Ecto neural progenitor cell (in vitro differentiated cells): ENCODE measurements at places on chromosomes 7 and 10.

- DNase-seq: no peak
These were observed 59.0 kb downstream of the SYPL1 start for GRCh38 chr7:106053109-106053508.

DNA sequence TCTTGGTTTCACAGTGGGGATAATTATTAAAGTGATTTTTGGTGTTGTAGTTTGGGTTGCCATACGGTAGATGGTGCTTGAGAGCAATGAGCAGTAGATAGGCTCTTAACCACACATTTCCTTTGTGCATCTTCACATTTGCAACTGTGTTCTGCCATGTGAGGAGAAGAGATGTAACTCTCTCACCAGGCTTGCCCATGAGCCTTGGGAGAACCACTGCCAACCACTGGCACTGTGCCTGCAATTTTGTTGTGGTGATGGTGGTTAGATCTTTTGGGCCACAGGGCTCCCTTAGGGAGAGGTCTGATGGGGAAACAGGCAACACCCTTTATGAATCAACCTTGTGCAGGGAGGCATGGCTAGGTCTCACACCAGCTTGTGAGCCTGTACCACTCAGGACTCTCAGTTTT, 204.3 kb downstream of the CCDC7 start:
- DNase-seq: no peak

- DNase-seq: no peak
These were observed 137.4 kb downstream of the LHPP start for GRCh38 chr10:124598773-124599587.

GRCh38 chr7:50751146-50751545, 31.6 kb downstream of the GRB10 start:
- DNase-seq: no peak

GRCh38 chr7:128427289-128427891, 17.6 kb upstream of the IMPDH1 start:
- DNase-seq: no peak

- DNase-seq: peak; percentile 57
These were observed 686 bp downstream of the AASS start for GRCh38 chr7:122143376-122143750.

GRCh38 chr10:49458869-49459268, 63.0 kb upstream of the DRGX start:
- no peak for DNase-seq

DNA sequence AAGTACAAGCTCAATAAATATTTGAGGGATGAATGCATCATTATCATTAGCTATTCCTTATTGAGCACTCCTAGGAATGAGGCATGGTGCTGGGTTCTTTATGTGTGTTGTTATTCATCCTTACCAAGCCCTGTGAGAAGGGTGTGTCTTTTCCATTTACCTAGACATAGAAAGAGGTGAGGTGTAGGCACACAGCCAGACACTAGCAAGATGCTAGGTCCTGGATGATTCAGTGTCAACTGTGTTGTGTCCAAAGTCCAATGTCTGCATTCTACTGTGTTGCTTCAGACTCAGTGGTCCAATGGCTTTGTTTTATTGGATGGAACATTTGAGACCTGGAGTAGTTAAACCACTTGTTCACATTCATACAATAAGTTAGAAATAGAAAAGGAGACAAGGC, 605.5 kb downstream of the LRMDA start:
- no peak for DNase-seq

GRCh38 chr10:119205894-119206602, 1.3 kb upstream of the GRK5 start:
- DNase-seq: no peak

DNA sequence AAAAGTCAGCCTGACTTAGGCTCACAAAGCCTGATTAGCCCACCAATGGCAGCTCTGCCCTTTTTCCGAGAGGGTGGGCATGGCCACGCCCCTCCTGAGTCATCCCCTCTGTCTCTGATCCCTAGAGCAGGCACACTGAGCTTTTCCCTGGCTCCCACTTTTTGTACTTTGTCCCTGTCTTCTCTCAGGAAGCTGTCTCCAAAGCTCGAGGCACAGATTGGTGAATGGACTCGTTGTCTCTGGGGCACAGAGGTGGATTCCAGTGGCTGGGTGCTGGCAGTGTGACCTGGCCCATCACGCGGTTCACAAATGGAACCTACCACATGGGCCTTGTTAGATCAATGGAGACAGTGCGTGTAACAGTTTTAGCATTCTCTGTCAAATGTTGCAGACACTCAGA, 313.5 kb downstream of the WDR37 start:
- DNase-seq: no peak

DNA sequence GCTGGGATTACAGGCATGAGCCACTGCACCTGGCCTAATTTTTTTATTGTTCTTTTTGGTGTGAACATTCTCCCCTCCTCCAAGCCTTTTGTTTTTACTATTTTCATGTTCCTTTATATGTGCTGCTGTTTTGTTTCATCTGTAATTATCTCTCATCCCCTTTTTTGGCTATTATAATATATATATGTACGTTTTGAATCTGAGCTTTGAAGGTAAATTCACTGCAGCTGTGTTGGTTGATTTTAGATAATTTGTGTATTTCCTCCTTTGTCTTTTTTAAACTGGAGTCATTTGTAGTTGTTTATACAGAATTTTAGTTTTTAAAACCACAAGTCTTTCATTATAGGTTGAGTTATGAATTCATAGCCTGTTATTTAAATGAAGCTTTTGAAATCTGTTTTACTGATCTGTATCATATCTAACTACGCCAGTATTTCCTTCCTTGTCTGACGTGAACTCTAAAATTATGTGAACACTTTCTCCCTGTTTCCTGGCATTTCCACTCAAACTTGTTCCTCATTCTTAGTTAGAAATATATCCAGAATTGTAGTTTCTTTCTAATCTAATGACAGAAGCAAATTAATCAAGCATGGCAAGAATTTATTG, 54.9 kb downstream of the PTEN start:
- no peak for DNase-seq

GRCh38 chr7:29539471-29539870, 24.2 kb upstream of the PRR15 start:
- DNase-seq: no peak

DNA sequence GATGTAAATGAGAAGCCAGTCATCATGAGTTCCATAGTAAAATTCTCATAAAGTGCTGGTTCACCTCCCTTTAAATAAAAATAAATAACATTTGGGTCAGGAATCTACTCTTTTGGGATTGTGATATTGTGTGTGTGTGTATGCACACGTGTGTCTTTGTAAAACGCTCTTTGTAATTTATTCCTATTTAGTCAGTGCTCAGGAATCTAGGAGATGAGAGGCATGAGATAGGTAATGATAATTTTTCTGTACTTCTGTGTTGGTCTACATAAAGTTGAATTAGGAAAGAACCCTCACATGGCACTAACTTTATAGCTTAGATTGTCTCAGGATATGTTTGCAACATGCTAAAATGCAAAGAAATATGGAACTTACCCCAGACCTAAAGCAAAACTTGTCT, 4.9 kb upstream of the CALCR start:
- DNase-seq: no peak

DNA sequence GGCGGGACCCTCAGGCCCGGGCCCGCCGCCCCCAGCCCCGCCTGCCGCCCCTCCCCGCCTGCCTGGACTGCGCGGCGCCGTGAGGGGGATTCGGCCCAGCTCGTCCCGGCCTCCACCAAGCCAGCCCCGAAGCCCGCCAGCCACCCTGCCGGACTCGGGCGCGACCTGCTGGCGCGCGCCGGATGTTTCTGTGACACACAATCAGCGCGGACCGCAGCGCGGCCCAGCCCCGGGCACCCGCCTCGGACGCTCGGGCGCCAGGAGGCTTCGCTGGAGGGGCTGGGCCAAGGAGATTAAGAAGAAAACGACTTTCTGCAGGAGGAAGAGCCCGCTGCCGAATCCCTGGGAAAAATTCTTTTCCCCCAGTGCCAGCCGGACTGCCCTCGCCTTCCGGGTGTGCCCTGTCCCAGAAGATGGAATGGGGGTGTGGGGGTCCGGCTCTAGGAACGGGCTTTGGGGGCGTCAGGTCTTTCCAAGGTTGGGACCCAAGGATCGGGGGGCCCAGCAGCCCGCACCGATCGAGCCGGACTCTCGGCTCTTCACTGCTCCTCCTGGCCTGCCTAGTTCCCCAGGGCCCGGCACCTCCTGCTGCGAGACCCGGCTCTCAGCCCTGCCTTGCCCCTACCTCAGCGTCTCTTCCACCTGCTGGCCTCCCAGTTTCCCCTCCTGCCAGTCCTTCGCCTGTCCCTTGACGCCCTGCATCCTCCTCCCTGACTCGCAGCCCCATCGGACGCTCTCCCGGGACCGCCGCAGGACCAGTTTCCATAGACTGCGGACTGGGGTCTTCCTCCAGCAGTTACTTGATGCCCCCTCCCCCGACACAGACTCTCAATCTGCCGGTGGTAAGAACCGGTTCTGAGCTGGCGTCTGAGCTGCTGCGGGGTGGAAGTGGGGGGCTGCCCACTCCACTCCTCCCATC, 82.7 kb downstream of the PAX2 start:
- peak; percentile 85 for DNase-seq

GRCh38 chr7:34249192-34249591, 343.9 kb downstream of the BMPER start:
- no peak for DNase-seq

- DNase-seq: no peak
These were observed 710.1 kb downstream of the PARD3 start for GRCh38 chr10:34104829-34105572.

DNA sequence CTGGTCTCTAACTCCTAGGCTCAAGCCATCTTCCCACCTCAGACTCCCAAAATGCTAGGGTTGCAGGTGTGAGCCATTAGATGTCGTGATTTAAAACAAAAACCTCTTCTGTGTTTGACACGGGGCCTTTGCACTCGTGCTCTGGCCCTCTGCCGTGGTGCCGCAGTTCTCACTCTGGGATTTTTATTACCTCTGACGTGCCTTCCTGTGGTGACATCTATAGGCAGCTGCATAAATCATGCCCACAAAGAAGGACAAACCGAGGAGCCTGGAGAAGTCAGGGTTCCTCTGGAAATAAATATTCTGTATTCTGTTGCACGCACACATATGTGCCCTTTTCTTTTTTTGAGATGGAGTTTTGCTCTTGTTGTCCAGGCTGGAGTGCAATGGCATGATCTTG, 25.9 kb upstream of the OCM start:
- no peak for DNase-seq

DNA sequence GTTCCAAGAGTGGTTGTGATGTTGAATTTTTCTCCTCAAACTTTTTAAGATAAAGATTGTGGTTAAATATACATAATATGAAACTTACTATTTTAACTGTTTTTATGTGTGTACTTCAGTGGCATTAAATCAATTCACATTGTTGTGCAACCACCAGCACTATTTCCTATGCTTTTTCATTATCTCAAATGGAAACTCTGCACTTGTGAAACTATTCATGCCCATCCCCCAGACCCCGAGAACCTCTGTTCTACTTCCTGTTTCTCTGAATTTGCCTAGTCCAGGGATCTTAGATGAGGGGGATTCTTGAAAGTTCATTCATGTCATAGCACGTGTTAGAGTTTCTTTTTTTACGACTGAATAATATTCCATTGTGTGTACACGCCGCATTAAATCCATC, 67.0 kb downstream of the WDR37 start:
- DNase-seq: no peak

DNA sequence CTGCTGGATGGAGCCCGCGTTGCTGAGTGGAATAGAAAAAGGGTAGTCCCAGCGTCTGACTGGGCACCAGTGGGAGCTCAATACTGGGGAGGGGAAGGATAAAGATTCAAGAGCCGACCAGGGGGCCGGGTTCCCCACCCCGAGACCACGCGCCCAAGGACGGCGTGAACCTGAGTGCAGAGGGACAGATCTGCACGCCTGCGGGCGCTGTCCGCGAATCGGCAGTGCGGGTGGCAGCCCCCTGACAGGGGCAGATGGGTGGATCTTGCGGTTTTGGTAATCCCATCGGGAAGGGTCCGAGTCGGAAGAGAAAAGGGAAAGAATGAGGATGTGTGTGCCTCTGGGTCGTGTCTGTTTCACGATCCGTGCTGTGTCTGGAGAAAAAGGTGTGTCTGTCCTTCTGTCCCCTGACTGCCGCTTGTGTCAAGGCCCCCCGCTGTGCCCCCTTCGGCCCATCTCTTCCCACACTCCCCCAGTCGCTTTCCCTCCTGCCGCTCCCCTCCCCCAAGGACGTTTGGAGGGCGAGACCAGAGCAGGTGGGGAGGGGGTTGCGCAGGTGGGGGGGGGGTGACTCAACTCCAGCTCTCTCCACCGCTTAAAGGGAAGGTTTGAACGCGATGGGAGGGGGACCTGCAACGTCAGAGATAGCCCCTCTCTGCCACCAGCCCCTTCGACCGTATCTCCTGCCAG, 734 bp upstream of the VGF start:
- no peak for DNase-seq

- DNase-seq: no peak
These were observed 17.5 kb upstream of the CPVL start for GRCh38 chr7:29163854-29164253.

- DNase-seq: no peak
These were observed 7.4 kb upstream of the MICALL2 start for GRCh38 chr7:1466524-1467271.

GRCh38 chr10:80275135-80275498, 14.3 kb downstream of the MAT1A start:
- DNase-seq: no peak

DNA sequence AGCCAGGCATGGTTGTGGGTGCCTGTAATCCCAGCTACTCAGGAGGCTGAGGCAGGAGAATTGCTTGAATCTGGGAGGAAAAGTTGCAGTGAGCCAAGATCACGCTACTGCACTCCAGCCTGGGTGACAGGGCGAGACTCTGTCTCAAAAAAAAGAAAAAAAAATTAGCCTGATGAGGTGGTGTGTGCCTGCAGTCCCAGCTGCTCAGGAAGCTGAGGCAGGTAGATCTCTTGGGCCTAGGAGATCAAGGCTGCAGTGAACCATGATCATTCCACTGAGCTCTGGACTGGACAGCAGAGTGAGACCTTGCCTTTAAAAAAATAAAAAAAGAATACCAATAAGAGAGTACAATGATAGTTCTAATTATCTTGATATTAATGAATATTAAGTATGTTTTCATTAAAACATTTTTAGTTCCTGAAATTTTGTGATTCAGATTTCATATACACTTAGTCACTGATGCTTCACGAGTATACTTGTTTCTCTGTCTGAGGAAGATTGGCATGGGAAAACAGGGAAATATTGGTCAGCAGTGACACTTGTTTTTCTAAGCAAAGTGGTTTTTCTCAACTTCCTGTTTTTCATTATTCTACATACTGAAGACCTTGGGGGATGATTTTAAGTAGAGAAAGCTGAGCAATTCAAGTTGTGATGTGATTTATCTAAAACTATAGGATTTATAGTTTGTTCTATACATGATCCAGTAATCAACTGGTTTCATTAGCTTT, 76.8 kb downstream of the ADK start:
- DNase-seq: no peak

- DNase-seq: no peak
These were observed 210.5 kb upstream of the YAE1 start for GRCh38 chr7:39355664-39356063.

DNA sequence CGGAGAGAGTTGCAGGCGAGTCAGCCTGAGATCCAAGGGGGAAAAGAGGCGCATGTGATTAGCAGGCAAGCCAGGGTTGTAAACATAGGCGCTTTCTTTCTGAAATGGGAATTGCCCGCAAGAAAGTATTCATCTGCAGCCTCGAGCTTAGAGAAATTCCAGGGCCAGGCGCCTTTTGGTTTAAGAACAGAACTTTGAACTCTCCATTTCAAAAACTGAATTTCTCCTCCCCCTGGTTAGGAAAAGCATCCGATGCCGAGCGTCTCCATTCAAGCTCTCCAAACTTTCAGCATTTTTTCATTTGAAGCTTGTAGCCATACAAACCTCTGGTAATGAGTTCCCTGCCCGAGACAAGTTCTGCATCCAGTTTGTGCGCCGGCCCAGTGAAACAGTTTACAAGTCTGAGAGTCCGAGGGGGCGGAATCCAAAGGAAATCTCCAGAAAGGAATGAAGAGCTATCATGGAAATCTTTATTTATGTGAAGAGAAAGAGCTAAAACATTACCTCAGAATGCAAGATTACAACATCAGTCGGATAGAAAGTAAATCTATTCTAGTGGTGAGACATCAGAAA, 69.9 kb downstream of the FAM204A start:
- no peak for DNase-seq
